ENCODE measurements at places on chromosomes 13 and 19. TPM values are rescaled to one million over a fixed set of nuclear protein-coding genes. Genes with fewer than 3 reads are reported as not detected.

DNA sequence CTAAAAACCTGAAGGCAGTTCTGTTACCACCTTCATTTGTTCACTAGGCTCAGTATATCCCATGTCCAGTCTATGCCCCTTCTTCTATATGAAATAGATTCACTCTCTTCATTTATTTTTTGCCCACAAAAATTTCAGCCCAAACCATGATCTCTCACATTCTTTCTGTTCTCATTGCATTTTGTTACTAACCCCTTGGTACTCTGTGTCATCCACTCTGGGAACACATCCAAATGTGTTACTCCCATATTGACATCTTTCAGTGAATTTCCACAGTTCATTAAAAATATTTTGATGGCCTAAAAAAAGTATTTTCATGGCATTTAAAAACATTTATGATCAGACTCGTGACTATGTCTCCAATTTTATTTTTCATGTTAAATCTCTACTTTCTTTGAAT lies 378.9 kb downstream of the SLITRK1 start:
- no peak for DNase-seq

- DNase-seq, result no peak
Measured at GRCh38 chr13:108944760-108945159, 315.3 kb downstream of the MYO16 start.

- DNase-seq, result no peak
Measured at GRCh38 chr13:29605860-29606526, 10.5 kb upstream of the SLC7A1 start.

DNA sequence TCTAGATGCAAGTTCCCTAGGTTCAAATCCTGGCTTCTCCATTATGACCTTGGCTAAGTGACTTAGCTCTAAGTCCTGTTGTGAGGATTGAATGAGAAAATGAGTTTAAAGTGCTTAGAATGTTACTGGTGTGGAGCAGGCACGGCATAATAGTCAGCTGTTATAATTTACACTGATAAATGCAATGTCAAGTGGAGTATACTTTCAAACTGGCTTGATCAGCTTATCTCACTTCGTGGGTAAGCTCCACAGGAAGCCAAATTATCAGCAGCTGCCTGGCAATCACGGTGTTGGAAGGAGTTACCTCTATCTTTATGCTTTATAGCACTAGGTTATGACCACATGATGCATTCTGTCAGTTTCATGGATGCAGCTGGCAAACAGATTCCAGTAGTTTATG lies 272.8 kb downstream of the OLFM4 start:
- DNase-seq, result no peak

GRCh38 chr19:2575734-2576481 lies 100.0 kb downstream of the GADD45B start:
- DNase-seq, result peak; percentile 21

PCDH17 gene
- 12.0 TPM for polyA plus RNA-seq

CA11 gene
- polyA plus RNA-seq, result 4.8 TPM

- no peak for DNase-seq
Measured at GRCh38 chr19:43420954-43421353, 6.3 kb downstream of the TEX101 start.

DNA sequence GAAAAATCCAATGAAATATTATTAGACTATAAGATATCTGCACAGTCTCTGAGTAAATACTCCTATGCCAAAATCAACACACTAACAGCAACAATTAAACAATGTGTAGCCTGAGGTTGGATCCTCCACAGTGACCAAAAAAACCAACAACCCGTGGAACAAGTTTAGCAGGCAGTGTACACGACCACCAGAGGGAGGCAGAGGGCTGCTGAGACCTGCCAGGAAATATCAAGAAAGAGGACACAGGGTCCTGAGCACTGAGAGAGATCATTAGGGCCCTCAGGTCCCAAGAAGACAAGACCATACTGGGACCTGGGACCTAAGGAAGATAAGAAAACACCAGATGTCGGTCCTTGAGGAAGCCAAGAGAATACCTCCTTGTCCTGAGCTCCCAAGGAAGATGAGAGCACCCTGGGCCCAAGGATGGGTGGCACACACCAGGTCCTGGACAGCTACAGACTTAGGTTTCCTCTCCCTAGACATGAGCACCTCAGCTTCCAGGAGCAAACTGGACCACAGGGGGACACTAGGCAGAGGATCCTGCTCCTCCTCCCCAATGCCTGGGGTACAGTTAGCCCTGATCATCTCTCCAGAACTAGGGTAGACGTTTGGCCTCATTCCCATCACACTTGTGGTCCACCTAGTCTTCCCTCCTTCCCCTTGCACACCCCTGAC lies 822 bp upstream of the ZNF274 start:
- DNase-seq, result peak; percentile 23

ABCA7 gene
- 54.4 TPM for polyA plus RNA-seq

DNA sequence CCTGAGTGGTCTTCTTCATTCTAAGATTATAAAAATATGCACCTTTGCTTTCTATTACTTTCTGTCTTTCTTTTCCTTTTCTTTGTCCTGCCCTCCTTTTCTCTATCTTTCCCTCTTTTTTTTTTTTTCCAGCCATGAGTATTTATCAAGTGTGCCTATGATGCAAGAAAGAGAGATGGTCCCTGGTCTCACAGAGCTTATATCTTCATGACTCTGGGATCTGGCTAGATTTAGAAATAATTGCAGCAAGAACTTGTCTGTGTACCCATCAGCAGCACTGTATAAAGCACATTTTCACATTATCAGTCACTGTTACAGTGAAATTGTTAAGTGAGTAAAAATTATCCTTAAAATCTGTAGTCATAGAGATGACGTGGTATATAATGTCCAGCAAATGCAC lies 31.6 kb upstream of the GAS6 start:
- no peak for DNase-seq

- no peak for DNase-seq
Measured at GRCh38 chr13:94713561-94714182, 1.3 kb upstream of the SOX21 start.

- no peak for DNase-seq
Measured at GRCh38 chr13:113763961-113764792, 5.2 kb downstream of the TMEM255B start.

GRCh38 chr13:90276216-90276615 lies 1071.3 kb upstream of the MIR17HG start:
- DNase-seq, result peak; percentile 25

GRCh38 chr13:40148742-40149141 lies 493.3 kb downstream of the COG6 start:
- DNase-seq, result no peak

- DNase-seq, result no peak
Measured at GRCh38 chr13:79353693-79354092, 52.4 kb downstream of the RBM26 start.

SMIM44 gene
- not detected for polyA plus RNA-seq

Measured in lung (tissue), 17 donors.